ENCODE measurements at places on chromosomes 4 and X. TPM values are rescaled to one million over a fixed set of nuclear protein-coding genes. Genes with fewer than 3 reads are reported as not detected.
A peak's percentile ranks its signal among the peaks of the same experiment; 100 is the strongest.

DNA sequence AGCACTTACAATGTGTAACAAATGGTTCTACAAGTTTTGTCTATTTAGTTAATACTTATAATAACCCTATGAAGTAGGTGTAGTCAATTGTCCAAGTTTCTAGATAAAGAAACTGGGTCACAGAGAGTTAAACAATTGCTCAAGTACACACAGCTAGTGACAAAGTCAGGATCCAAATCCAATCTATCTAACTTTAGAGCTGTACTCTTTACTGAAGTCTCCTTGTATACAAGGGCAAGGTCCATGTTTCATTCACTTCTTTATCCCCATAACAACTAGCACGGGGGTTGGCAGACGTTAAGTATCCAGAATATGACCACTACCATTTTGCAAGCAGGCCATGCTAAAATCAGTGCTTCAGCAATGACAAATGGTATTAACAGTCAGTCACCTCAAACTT is 141.0 kb downstream of the CHM start:
- no peak for DNase-seq

GRCh38 chrX:20352504-20352903 is 85.8 kb upstream of the RPS6KA3 start:
- no peak for DNase-seq

DNA sequence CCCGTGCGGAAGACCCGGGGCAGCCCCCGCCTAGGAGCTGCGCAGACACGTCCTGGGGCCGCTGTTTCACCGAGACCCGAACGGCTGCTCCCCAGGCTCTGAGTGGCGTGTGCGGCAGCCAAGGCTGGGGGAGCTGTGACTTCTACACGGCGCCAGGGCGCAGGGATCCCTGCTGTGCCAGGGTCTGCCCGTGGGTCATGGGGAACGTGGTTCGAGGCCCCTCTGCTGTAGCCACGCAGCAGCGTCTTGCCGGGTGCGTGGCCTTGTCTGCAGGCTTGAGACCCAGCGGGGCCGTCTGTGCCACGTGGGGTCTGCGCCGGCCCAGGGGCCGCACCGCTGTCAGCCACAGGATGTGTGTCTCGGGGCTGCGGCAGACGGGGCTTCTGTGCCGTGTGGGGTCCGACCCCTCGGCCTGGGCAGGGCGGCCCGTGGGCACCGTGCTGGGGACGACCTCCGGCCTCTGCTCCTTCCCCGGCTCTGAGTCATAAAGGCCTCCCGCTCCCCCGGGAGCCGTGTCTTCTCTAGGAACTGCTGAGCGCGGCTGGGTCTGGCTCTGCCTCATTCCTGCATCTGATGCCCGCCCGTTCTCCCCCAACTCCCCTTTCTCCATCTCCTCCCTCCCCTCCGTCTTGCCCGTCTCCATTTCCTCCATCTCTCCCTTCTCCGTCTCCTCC is 12.7 kb upstream of the GTPBP6 start:
- peak; percentile 59 for DNase-seq

- no peak for DNase-seq
Observed at GRCh38 chr4:114077610-114078009, 98.2 kb upstream of the ARSJ start.

DNA sequence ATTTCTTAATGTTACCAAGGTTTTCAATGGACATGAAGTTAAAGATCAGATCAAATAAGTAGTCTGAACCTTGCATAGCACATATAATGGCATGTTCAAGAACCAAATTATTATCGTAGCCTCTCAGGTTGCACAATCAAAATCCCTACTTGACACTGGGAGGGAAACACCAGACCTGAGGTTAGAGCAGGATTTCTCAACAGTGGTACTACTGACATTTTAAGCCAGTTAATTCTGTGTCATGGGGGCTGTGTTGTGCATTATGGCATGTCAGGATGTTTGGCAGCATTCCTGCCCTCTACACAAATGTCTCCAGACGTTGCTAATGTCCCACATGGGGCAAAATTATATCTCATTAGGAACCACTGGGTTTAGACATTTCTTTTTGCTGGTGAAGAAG is 20.8 kb downstream of the RLIM start:
- DNase-seq = no peak

Gene GPR82
- 0.08 TPM for total RNA-seq

DNA sequence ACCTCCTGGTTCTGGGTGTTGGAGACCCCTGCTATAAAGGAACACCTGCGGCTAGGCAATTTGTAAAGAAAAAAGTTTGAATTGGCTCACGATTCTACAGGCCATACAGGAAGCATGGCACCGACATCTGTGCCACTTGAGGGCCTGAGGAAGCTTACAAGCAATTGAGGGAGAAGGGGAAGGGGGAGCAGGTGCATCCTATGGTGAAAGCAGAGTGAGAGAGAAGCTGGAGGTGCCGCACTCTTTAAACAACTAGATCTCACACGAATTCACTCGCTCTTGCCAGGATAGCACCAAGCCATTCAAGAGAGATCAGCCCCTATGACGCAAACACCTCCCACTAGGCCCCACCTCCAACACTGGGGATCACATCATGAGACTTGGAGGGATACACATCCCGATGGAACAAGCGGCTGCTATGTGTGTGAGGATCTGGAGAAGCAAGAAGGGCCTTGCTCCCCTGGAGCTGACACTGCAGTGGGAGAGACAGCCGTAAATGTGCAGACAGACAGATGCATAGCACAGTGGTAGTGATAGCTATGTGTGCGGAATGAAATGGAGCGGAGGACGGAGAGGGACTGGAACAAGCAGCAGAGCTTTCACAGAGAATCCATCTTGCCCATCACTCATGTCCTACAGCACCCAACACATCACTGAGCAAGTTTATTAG is 60.7 kb upstream of the HELT start:
- no peak for DNase-seq

Gene REPS2
- 11.3 TPM for total RNA-seq

All from Right ventricle myocardium superior (tissue), 1 donor.